ENCODE measurements at places on chromosomes 4 and X.

DNA sequence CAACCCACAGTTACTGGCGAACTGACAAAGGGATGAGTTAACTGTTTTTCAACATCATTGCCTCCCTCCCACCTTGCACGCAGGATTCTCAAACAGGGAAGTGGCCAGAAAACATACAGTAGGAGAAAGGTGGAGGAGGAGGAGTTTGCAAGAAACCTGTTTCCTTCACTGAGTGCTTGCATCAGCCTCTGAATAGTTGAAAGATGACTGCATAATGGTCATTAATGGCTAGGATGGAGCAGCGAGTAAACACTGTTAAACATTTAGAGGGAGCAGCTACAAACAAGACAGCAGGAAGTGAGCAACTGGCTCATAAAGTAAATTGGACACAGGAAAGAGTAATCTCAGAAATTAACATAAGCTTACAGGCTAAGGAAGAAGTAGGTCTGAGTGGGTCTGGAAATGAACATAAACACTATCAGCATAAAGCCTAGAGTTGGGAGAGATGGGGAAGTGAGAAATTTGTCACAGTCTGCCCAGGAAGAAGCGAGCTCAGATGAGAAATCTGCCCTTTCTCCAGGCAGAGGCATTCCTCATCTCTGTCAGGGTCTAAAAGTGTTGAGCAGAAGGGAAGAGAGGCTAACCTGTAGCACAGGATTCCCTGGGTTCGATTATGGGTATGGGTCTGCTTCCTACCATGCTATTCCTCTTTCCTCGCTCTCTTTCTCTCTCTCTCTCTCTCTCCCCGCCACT lies 38.6 kb downstream of the TRPC5OS start:
- no peak for DNase-seq

- no peak for DNase-seq
Observed at GRCh38 chr4:88953400-88953799, 103.6 kb downstream of the FAM13A start.

- no peak for DNase-seq
Observed at GRCh38 chr4:7761720-7762119, 177.9 kb downstream of the AFAP1 start.

DNA sequence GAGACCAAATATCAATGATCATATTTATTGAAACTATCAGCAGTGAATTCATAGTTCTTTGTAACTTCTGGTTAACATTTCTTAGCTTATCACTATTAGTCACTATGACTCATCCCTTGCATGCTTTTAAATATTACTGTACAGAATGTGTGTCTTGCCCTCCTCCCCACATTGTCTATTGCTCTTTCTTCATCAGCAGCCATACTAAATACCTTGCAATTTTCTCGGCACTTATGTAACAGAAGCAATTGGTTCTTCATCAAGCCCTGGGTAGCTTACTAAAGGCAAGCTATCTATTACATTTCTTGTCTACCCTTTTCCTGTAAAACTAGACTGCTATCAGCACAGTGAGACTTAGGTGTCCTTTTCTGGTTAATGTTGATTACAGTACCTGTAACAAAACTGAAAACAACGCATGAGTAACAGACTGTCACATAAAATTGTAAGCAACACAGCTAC lies 8.2 kb downstream of the KLHL4 start:
- DNase-seq: no peak

DNA sequence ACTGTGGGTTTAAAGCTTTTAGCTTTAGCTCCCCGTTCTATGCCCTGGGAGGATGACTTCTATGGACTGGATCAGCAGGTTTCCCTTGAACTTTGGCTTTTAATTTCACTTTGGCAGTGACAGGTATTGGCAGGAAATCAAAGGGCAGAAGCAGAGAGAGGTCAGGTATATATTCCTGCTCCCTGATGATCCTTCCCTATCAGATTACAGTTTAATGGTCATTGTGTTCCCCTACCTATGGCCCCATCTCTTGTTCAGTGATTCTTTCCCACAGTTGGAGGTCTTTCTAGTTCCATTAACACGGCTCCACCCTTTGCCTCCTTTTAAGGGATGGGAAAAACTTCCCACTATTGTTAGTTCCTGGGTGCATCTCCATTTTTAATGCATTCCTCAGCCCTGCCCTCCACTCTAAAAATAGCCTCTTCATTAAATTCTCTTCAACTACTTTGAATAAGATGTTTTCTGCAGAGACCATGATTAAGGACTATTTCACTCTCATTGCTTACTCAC lies 107.8 kb upstream of the TMEM47 start:
- DNase-seq: no peak

DNA sequence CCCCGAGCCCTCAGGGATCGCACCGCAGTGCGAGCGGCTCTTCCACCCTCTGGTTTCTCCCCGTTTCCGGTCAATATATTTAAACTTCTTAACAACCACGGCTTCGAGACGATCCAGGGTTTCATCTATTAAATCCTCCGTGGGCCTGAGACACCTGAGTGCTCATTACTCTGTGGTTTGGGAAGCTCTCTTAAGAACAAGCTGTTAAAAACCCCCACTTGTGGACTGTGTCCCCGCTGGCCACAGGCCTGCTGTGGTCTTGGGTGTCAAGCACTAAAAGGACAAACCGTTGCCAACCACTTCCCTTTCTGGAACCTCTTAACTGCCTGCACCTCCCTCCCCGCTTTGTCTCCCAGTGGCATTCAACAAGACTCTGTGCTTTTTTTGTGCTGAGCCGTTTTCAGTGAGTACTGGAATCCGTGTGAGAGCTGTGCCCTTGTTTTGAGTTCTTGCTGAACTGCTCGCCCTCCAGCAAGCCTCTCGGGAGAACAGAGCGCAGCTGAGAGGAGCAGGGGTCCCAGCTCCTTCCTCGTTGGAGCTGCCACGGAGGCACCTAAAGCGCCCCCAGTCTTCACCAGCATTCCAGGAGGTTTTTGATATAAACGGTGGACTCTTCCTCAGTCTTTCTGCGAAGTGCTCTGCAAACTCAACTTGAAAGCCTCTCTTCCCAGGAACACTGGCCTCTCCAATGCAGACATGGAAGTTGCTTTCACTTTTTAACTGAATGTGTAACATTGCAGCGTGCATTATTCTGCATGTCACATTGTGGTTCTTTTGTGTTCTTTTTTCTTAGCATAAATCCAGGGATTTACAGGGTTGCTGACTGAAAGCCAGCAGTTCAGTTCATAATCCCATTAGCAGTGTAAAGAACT lies 691 bp upstream of the IGFBP7 start:
- DNase-seq: no peak

DNA sequence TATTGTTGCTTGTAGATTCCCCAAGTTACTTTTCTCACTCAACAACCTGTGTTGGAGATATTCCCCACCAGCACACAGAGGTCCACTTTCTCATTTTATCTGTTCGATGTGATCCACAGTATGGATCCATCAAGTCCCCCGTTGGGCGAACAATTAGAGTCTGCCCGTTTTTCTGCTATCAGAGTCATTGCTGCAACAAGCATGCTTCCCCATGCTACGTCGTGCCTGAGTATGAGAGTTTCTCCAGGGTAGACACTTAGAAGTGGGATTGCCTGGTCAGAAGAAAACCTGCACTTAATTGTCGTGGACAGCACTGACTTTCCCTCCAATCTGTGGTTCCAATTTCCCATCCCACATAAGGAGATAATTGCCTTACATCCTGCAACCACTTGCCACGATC lies 62.7 kb upstream of the SHOX start:
- no peak for DNase-seq

DNA sequence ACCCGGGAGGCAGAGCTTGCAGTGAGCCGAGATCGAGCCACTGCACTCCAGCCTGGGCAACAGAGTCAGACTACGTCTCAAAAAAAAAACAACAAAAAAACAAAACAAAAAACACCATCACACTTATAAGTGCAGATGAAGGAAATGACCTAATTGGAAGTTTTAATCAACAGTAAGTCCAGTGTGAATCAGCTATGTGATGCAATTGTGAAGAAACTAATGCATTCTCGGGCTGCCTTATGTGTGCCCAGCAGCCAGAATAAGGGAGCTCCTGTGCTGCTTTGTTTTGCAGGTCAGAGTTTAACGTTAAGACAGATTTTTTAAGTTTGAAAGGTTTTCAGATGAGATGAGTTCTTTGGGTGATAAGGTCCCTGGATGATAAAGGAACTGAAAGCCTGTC lies 10.8 kb downstream of the DAPP1 start:
- DNase-seq: no peak

- no peak for DNase-seq
Observed at GRCh38 chrX:145919400-145919799, 101.8 kb downstream of the SLITRK2 start.

GRCh38 chrX:118261151-118261550 lies 84.8 kb upstream of the WDR44 start:
- no peak for DNase-seq

DNA sequence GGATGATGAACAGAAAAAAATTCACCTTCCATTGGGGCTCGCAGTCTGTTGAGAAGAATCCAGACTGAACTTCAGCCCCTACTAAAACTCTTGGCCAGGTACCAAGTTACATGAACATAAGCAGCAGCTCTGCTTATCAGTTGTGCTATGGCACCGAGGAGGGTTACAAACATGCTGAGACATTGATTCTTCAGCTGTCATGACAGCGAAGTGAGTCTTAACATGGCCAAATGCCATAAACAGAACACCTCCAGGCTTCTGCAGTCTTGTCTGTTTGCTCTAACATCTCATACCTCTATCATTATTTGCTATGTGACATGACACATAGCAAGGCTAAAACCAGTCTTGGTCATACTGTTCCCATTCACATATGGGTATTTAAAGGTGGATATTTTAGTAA lies 521.5 kb downstream of the GRID2 start:
- no peak for DNase-seq

DNA sequence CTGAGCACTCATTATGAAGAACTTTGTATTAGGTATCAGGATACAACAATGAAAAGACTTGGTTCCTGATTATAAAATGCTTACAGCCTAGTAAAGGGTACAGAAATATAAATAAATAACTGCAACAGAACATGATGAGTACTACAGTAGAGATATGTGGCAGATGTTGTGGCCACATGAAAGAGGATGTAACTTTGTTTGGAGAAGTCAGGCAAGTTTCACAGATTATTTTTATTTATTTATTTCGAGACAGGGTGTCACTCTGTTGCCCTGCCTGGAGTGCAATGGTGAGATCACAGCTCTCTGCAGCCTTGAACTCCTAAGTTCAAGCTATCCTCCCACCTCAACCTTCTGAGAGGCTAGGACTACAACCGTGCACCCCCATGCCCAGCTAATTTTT lies 15.8 kb upstream of the UBE2K start:
- no peak for DNase-seq

DNA sequence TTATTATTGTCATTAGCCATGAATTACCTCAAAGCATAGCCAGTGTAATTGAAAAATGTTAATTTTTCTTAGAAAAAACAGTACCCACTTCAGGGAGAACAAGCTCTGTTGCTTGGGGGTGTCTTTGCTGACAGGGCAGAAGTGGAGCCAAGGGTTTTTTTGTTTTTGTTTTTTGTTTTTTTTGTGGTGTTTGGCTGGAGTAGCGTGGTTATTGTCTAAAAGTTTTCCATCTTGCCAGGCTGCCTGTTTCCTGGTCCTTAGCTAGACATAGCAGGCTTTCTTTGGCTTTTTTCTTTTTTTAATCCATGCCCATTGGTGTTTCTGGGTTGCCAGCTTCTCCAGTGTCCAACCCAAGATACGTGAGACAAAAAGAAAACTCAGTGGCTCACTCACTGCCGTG lies 61.5 kb downstream of the CASP3 start:
- no peak for DNase-seq

DNA sequence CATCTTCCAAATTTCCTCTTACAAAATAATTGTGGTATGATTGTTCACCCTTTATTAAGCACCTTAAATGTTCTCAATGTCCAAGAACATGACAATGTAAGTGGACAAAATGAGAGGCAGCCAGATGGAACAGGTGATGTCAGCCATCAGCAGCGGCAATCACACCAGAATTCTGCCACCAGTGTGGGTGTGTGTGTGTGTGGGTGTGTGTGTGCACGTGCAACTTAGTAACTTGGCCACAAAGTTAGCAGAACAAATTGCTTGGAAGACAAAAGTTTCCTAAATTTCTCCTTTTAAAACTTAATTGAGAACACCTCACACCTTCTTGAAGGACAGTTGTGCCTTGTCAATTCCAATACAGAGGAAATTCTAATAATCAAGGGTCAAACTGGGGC lies 18.7 kb downstream of the LNX1 start:
- DNase-seq: no peak

DNA sequence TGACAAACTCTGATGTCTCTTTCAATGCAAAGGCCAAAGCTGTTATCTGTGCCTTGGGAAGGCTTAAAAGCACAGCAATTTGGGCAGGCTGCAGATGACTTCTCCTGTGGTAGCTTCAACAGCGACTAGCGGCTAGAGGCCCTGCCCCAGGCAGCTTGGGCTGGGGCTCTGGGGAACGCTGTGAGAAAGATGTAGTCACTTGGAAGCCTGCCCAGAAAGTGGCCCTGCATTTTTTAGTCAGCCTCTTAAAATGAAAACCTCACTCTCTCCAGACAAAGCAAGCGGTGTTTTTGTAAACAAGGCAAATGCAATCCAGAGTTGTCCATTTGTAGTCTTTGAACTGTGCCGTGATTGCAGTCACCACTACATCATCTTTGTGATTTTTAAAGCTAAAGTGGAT lies 27.5 kb downstream of the PCYT1B start:
- DNase-seq: no peak

- DNase-seq: no peak
Observed at GRCh38 chr4:2426711-2427275, 8.0 kb downstream of the CFAP99 start.

- no peak for DNase-seq
Observed at GRCh38 chr4:165810726-165811125, 62.3 kb upstream of the TLL1 start.
